ENCODE measurements at places on chromosomes 11 and 22.

GRCh38 chr11:112113539-112114457 lies 27.1 kb downstream of the SDHD start:
- DNase-seq, result no peak
- no peak overlapping the region for H3K4me3 ChIP-seq
- no peaks in the 10 kb centered on the region for H3K36me3 ChIP-seq
- no peaks in the 10 kb centered on the region for H3K4me1 ChIP-seq
- no peak overlapping the region for H3K27ac ChIP-seq

GRCh38 chr11:23730307-23730998 lies 766.4 kb upstream of the LUZP2 start:
- no peak overlapping the region for H3K27ac ChIP-seq
- H3K36me3 ChIP-seq, result no peaks in the 10 kb centered on the region
- no peak overlapping the region for H3K4me3 ChIP-seq
- DNase-seq, result no peak

DNA sequence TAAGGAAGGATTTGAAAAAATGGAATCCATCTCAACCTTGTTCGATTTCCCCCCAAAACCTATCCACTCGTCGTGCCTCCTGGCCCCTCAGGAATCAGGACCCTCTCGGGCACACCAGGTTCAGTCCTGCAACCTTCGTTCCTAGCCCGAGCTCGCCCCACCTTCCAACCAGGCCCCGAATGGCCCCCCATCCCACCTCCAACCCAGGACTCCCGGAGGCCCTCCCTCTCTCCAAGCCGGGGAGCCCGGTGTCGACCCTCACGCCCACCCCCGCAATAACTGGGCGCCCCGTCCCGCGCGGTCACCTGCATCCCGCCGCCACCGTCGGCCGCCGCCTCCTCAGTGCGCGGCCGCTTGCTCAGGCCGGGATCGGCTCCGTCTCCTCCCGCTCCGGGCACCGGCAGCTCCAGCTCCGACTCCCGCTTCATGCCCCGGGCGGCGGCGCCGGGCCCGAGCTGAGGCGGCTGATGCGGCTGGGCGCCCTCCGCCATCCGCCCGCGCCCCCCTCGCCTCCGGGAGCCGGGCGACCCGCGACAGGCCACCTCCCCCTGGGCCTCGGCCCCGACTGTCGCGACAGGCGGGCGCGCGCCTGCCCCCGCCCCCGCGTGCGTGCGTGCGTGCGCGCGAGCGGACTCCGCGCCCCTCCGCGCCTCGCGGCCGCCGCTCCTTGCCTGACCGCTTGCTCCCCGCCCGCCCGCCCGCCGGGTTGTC lies 534 bp downstream of the RBFOX2 start:
- peak overlapping the region; percentile 93 for H3K4me3 ChIP-seq
- peak; percentile 41 for DNase-seq
- peak overlapping the region; percentile 81 for H3K27ac ChIP-seq

DNA sequence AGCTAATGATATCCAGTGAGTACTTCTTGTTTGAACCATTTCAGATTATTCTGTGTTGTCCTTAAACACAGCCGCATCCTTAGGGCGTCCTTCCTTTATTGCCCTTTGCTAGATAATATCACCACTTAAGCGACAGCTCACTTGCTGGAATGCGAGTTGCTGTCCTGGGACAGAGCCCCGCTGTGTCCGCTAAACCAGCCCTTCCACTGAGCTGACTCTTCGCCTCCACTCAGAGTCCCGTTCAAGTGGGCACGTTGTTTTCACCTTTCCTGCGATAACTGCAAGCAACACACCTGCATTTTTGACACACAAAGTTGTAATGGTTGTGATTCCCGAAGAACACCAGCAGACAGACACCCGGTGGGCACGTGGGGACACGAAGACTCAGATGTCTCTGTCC lies 140.0 kb downstream of the TBC1D22A start:
- no peak for DNase-seq
- no peaks in the 10 kb centered on the region for H3K4me1 ChIP-seq
- H3K27ac ChIP-seq, result no peak overlapping the region
- no peak overlapping the region for H3K4me3 ChIP-seq

GRCh38 chr11:47398011-47398410 lies 10.4 kb upstream of the SLC39A13 start:
- no peak overlapping the region for H3K4me3 ChIP-seq
- no peak for DNase-seq
- 0 out of 2 replicates have a peak, but pooled peaks cover 4% of the 10 kb centered on the region for H3K4me1 ChIP-seq
- no peak overlapping the region for H3K27ac ChIP-seq

- no peak for DNase-seq
- H3K27ac ChIP-seq, result no peak overlapping the region
- peaks cover 9% of the 10 kb centered on the region for H3K4me1 ChIP-seq
Observed at GRCh38 chr11:7892059-7892699, 38.9 kb downstream of the OR10A6 start.

DNA sequence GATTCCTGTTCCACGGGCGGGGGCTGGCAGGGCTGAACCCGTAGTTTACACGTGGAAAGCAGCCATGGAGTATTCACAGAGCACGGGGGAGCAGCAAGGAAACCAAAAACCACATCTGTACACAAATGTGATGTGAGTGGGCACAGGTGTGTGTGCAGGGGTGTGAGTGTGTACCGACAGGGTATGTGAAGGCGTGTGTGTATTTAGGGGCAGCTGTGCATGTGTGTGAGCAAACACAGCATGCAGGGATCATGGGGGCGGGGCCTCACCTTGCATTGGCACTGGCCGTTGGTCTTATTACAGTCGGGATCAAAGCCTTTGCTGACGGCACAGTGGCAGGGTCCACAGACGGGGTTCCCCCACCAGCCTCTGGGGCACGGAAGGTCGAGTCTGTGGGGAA lies 58.4 kb downstream of the TRMU start:
- H3K27ac ChIP-seq, result no peak overlapping the region
- H3K27me3 ChIP-seq, result no peaks in the 10 kb centered on the region
- DNase-seq, result no peak
- H3K4me3 ChIP-seq, result no peak overlapping the region
- no peaks in the 10 kb centered on the region for H3K36me3 ChIP-seq

DNA sequence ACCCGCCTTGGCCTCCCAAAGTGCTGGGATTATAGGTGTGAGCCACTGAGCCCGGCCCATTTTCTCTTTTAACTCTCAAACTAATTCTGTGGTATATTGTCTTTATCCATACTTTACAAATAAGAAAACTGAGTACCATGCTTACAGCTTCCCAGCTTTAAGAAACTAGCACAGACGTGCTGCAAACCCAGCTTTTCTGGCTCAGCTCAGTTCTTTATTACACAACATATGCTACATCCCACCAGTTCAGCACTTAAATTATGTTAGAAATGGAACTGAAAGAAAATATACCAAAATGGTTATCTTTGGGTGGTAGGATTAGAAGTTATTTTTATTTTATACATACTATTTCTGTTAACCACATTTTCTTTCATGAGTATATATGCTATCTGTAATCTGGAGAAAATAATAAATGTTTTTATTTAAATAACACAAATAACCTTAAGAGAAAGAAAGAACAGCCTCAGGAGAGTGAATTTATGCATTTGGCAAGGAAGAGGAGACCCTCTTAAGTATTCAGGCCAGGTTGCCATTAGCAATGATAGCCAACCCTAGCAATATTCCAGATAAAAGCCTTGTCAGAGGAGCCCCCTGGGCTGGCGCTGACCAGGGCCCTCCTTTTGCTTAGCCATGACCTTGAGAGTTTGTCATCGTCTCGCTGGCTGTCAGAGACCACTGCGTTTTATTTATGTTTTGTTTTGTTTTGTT lies 33.8 kb downstream of the SLN start:
- H3K36me3 ChIP-seq, result no peaks in the 10 kb centered on the region
- DNase-seq, result no peak
- H3K4me3 ChIP-seq, result no peak overlapping the region
- no peaks in the 10 kb centered on the region for H3K4me1 ChIP-seq
- no peak overlapping the region for H3K27ac ChIP-seq

- H3K4me1 ChIP-seq, result no peaks in the 10 kb centered on the region
- H3K4me3 ChIP-seq, result no peak overlapping the region
- no peaks in the 10 kb centered on the region for H3K27me3 ChIP-seq
- H3K27ac ChIP-seq, result no peak overlapping the region
Observed at GRCh38 chr22:44369293-44369661, 56.5 kb upstream of the SHISAL1 start.

GRCh38 chr22:49368221-49368975 lies 459.3 kb downstream of the BRD1 start:
- peak overlapping the region; percentile 44 for H3K4me3 ChIP-seq
- no peaks in the 10 kb centered on the region for H3K27me3 ChIP-seq
- no peak for DNase-seq
- no peaks in the 10 kb centered on the region for H3K36me3 ChIP-seq

DNA sequence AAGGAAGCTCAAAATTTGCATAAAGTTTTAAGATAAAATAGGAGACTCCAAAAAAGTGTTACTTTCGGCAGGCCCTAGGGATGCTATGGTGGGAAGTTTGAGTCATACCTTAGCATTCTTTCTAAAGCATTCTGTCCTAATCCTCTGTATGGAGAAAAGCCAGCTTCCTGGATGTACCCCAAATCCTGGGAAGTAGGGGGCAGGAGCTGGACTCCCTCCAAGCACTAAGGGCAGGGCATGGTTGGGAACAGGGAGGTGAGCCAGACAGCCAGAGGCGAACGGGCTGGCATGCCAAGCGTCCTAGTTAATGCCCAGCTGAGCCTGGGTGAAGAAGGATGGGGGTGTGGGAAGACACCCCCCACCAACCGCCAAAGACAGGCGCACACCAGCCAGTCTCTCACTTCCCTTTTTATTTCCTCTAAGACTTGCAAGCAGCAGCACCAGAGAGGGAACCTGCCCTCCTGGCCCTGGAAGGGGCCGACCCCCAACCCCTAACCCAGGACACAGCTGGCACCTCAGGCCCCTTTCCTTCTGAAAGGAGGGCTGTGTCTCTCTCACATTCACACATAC lies 23.9 kb downstream of the RTN4RL2 start:
- no peak overlapping the region for H3K4me3 ChIP-seq
- peaks cover 2% of the 10 kb centered on the region for H3K36me3 ChIP-seq
- H3K27ac ChIP-seq, result no peak overlapping the region
- no peaks in the 10 kb centered on the region for H3K27me3 ChIP-seq
- H3K4me1 ChIP-seq, result peaks cover 5% of the 10 kb centered on the region
- DNase-seq, result no peak

DNA sequence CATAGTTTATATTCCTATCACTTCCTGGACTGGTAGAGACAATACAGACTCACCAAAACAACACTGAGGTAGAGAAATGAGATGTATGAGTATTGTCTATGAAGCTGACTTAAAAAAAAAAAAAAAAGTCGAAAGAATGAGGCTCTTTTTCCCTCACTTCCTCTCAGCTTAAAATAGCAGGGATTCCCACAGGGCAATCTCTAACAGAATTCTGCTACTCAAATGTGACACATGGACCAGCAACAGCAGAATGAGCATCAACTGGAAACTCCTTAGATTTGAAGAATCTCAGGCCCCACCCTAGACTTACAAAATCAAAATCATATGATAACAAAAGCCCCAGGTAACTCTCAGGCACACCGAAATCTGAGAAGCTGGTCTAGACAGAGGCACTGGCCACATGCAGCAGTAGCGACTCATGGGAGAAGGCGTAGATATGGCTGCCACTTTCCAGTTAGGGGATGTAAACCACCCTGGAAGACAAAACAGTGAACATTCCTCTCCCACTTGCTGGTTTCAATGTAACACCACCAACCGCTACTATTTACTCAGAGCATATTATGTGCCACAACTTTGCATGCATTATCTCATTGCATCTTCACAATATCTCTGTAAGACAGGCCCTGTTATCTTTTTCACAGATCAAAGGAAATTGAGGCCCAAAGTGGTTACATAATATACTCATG lies 128.0 kb downstream of the RBFOX2 start:
- peak; percentile 47 for DNase-seq
- H3K4me1 ChIP-seq, result peaks cover 90% of the 10 kb centered on the region
- H3K4me3 ChIP-seq, result no peak overlapping the region

DNA sequence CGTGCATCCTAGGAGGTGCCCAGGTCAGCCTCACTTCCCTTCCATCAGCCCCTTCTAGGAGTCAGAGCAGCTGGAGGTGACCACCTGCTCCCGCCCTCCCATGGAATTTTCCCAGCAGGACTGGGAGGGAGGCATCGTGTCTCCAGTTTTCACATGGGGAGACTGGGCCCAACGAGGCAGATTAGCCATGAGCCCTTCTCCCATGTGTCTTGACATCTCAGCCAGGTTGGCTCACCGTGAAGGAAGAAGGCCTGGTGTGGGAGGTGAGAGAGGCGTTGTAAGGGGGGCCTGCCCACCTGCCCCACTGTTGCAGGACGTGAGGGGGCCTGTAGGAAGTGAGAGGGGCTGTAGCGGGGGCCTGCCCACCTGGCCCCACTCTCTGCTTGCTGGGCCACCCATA lies 1521.4 kb downstream of the BRD1 start:
- H3K27ac ChIP-seq, result no peak overlapping the region
- no peaks in the 10 kb centered on the region for H3K4me1 ChIP-seq
- no peak for DNase-seq

DNA sequence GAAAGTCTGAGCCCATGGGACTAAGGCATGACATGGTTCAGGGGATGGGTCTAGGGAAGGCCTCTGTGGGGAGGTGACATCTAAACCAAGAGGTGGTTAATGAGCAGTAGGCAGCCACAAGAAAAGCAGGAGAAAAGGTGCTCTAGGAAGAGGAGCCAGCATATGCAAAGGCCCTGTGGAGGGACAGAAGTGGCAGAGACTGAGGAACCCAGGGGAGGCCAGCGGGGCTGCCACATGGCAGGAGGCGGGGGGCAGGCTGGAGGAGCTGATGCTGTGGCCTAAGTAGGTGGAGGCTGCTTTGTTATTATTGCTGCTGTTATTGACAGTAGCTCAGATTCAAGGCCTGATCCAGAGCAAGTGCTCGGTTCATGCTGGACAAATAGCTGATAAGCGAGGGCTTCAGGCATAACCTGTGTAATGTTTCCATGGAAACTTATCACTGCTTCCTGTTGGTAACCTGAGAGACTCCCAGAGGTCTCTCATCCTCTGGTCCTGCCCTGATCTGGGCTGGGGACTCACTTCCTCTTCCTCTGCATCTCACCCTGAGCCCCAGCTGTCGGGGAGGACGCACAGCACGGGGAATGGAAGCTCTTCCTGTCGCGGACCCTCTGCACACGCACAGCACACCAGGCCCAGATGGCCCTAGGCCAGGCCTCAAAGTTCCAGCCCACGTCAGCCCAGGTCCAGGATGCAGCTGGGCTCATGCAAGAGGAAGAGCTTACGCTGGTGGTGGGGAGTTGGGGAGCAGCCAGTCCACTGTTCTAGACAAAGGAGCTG lies 75.2 kb upstream of the TP53I11 start:
- 0 out of 2 replicates have a peak, but pooled peaks cover 1% of the 10 kb centered on the region for H3K27me3 ChIP-seq
- H3K4me3 ChIP-seq, result no peak overlapping the region
- DNase-seq, result no peak
- no peaks in the 10 kb centered on the region for H3K36me3 ChIP-seq

- no peaks in the 10 kb centered on the region for H3K4me1 ChIP-seq
- H3K4me3 ChIP-seq, result no peak overlapping the region
- H3K27me3 ChIP-seq, result no peaks in the 10 kb centered on the region
Observed at GRCh38 chr11:2584434-2584811, 115.4 kb downstream of the KCNQ1OT1 start.

DNA sequence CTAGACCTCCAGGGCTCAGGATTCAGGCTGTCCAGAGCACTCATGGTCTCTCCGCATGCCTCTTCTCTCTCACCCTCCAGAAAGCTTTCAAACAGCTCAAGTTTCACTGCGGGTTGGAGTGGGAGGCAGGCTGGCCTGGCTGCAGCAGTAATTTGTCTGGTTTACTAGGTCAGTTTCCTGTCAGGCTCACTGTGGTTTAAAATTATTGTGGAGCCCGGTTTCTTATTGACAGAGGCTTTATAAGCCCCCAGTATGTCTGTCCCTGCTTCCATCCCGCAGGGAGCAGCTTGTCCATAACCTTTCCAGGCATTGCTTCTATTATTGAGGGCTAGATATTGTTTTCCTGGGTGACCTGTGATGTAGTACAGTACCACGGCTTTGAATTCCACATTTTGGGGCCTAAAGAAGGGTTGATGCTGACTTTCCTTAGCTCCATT lies 235.3 kb upstream of the SORL1-AS1 start:
- H3K36me3 ChIP-seq, result no peaks in the 10 kb centered on the region
- H3K4me3 ChIP-seq, result no peak overlapping the region
- no peaks in the 10 kb centered on the region for H3K4me1 ChIP-seq
- no peak for DNase-seq
- no peak overlapping the region for H3K27ac ChIP-seq
